ENCODE measurements at places on chromosomes 6 and 20. TPM values are rescaled to one million over a fixed set of nuclear protein-coding genes. Genes with fewer than 3 reads are reported as not detected.

The PLCB4 gene
- polyA plus RNA-seq, result 2.8 TPM

The DDO gene
- polyA plus RNA-seq, result 0.79 TPM

The SLC44A4 gene
- polyA plus RNA-seq, result 33.0 TPM

The CRISP3 gene
- 0.59 TPM for polyA plus RNA-seq

The SPATA25 gene
- polyA plus RNA-seq, result 0.77 TPM

The PI3 gene
- polyA plus RNA-seq, result 416 TPM

All from lung (tissue), 17 donors.